ENCODE measurements at places on chromosomes 2 and 18. TPM values are rescaled to one million over a fixed set of nuclear protein-coding genes. Genes with fewer than 3 reads are reported as not detected.

- H3K36me3 ChIP-seq, result peaks cover 7% of the 10 kb centered on the region
- H3K27me3 ChIP-seq, result no peaks in the 10 kb centered on the region
- H3K4me1 ChIP-seq, result peaks cover 26% of the 10 kb centered on the region
- H3K27ac ChIP-seq, result peak overlapping the region; percentile 83
- H3K4me3 ChIP-seq, result no peak overlapping the region
Measured at GRCh38 chr2:191646163-191646902, 31.6 kb upstream of the NABP1 start.

GRCh38 chr2:55087936-55088335 is 37.7 kb upstream of the RTN4 start:
- no peaks in the 10 kb centered on the region for H3K36me3 ChIP-seq
- DNase-seq, result no peak
- peaks cover 12% of the 10 kb centered on the region for H3K4me1 ChIP-seq
- H3K27me3 ChIP-seq, result no peaks in the 10 kb centered on the region

The PPIG gene
- 64.7 TPM for total RNA-seq

GRCh38 chr18:13235421-13235831 is 16.9 kb downstream of the LDLRAD4 start:
- no peaks in the 10 kb centered on the region for H3K4me1 ChIP-seq
- no peak overlapping the region for H3K27ac ChIP-seq
- H3K4me3 ChIP-seq, result no peak overlapping the region

DNA sequence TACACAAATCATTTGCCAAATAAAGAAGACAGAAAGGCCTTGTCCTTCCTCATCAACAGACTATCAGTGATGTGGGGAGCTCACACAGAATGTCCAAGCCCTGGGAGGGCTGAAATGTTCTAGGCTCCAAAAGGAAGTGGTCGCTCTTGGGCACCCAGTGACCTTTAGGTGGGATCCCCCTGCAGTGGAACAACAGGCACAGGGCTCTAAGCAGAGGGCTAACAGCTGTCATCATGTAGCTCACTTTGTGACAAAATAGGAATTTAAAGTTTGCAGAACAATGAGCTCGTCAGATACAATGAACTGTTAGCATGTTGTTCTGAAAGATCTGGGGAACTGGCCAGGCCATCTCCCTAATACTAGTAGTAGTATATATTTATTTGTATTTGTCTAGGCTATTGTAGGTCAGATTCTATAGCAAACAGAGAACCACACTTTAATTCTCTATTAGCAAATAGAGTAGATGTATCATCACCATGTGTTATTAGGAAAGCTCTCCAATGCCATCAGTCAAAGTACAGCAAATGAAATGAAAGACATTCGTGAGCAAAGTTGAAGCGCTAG is 151.5 kb upstream of the MAP3K20 start:
- no peak overlapping the region for H3K4me3 ChIP-seq
- H3K27me3 ChIP-seq, result peaks cover 8% of the 10 kb centered on the region
- no peak overlapping the region for H3K27ac ChIP-seq
- no peaks in the 10 kb centered on the region for H3K36me3 ChIP-seq
- peaks cover 13% of the 10 kb centered on the region for H3K4me1 ChIP-seq
- no peak for DNase-seq

- H3K36me3 ChIP-seq, result peaks cover 23% of the 10 kb centered on the region
- H3K27me3 ChIP-seq, result no peaks in the 10 kb centered on the region
- no peak overlapping the region for H3K4me3 ChIP-seq
- H3K27ac ChIP-seq, result no peak overlapping the region
- peak; percentile 11 for DNase-seq
Measured at GRCh38 chr2:61091485-61091884, 25.8 kb downstream of the SANBR start.

GRCh38 chr2:186427970-186428369 is 58.1 kb upstream of the ZC3H15 start:
- peaks cover 10% of the 10 kb centered on the region for H3K4me1 ChIP-seq
- H3K27me3 ChIP-seq, result no peaks in the 10 kb centered on the region
- DNase-seq, result peak; percentile 10
- H3K4me3 ChIP-seq, result no peak overlapping the region
- H3K27ac ChIP-seq, result no peak overlapping the region

GRCh38 chr18:59987102-59987501 is 87.3 kb downstream of the PMAIP1 start:
- H3K27ac ChIP-seq, result no peak overlapping the region
- H3K27me3 ChIP-seq, result peaks cover 30% of the 10 kb centered on the region
- no peak overlapping the region for H3K4me3 ChIP-seq
- no peaks in the 10 kb centered on the region for H3K36me3 ChIP-seq
- DNase-seq, result no peak

GRCh38 chr18:35435401-35435800 is 58.3 kb upstream of the ZNF396 start:
- no peaks in the 10 kb centered on the region for H3K4me1 ChIP-seq
- H3K27me3 ChIP-seq, result no peaks in the 10 kb centered on the region
- no peak overlapping the region for H3K27ac ChIP-seq
- DNase-seq, result no peak
- no peak overlapping the region for H3K4me3 ChIP-seq

The SSB gene
- 98.0 TPM for total RNA-seq

DNA sequence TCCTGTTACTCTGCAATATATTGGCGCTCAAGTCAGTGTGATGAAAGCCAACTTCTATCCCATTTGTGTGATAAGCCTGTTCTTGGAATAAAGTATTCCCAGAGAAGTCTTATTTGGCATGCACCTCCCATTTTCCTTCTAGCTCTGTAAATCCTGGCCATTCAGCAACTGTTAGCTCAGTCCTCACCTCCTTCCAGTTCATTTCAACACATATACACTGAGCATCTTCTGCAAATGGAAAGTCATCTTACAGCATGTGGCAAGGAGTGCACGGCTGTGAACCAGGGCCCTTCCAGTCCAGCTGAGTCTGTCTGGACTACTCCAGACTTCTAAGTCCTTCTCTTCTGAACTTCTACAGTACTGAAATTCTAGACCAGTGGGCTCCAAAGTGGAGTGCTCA is 53.1 kb downstream of the SPATS2L start:
- DNase-seq, result no peak
- no peak overlapping the region for H3K4me3 ChIP-seq
- no peak overlapping the region for H3K27ac ChIP-seq
- H3K4me1 ChIP-seq, result peaks cover 6% of the 10 kb centered on the region
- H3K36me3 ChIP-seq, result no peaks in the 10 kb centered on the region

GRCh38 chr18:50280707-50281294 is 522 bp downstream of the MBD1 start:
- H3K4me1 ChIP-seq, result peaks cover 49% of the 10 kb centered on the region
- H3K4me3 ChIP-seq, result peak overlapping the region; percentile 96
- no peaks in the 10 kb centered on the region for H3K27me3 ChIP-seq

GRCh38 chr18:51754566-51754965 is 557.1 kb upstream of the MEX3C start:
- no peaks in the 10 kb centered on the region for H3K36me3 ChIP-seq
- H3K27me3 ChIP-seq, result peaks cover 53% of the 10 kb centered on the region
- DNase-seq, result no peak
- H3K4me3 ChIP-seq, result no peak overlapping the region

DNA sequence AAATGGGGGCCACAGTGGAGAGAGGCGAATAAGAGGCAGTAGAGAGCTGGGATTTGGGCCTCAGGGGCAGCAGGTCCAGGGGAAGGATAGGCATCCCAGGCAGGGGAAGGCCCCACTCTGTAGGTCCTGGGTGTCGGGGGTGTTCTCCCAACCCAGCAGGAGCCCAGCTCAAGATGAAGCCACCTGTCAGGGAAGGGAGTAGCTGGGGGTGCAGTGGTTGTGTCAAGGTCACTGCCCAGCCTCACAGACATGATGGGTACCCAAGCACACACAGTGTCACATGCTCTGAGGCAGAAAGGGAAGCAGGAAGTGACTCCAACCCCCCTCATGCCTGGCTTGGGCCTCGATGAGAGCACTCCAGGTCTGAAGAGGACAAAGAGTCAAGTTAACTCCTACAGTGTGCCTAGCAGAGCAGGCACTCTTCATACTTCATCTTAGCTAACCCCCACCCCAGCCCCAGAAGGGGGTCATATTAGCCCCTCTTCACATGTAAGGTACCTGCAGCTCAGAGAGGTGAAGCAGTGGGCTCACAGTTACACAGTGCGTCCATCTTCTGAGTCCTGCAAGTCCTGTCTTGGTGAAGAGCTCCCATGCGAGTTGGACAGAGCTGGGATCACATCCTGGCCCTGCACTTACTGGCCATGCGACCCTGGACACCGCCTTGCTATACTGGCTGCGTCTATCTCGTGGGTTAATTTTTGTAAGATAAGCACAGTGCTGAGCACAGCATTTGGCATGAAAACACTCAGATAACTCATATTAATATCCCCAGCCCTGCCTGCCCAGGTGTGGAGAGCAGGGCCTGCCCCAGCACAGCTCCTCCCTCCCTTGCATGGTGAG is 72.6 kb upstream of the DAPL1 start:
- DNase-seq, result no peak
- H3K36me3 ChIP-seq, result no peaks in the 10 kb centered on the region
- H3K4me3 ChIP-seq, result no peak overlapping the region
- peaks cover 16% of the 10 kb centered on the region for H3K4me1 ChIP-seq

- peak; percentile 72 for DNase-seq
- H3K36me3 ChIP-seq, result no peaks in the 10 kb centered on the region
- H3K4me3 ChIP-seq, result peak overlapping the region; percentile 71
- H3K4me1 ChIP-seq, result peaks cover 14% of the 10 kb centered on the region
Measured at GRCh38 chr18:70047931-70048603, 100.4 kb upstream of the CD226 start.

DNA sequence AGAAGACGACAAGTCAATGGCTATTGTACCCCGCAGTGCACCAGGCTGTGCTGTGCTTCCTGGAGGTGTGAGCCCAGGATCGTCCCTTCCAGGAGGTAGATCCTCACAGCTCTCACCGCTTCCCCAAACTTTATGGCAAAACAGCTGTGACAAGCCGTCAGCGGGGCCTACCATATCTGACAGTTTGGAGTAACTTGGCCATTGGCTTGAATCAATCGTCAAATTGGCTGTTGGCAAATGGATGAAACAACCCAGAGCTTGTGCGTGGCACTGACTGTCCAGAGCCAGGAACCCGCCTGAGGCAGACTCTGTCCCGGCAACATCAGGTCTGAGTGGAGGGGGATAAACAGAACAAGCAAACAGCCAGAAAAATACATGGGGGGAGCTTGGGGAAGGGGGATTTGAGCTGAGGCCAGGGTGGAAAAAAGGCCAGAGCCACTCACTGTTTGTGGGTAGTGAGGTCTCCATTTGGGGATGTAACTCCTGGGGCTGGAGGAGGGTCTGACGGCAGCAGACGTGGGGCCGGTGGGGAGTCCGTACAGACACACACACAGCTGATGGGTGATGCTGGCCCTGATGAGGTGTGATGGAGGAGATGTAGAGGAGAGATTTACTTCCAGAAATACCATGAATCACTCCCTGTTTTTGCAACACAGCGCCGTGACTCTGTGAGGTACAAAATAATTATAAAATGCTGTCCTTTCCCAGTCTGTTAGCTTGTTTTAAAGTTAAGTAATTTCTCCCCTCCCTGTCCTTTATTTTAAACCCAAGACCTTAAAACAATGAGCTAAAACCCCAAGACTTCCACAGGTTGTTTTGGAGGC is 174.8 kb downstream of the TWIST2 start:
- peaks cover 10% of the 10 kb centered on the region for H3K27me3 ChIP-seq
- no peak overlapping the region for H3K4me3 ChIP-seq
- H3K36me3 ChIP-seq, result no peaks in the 10 kb centered on the region
- DNase-seq, result no peak
- peaks cover 6% of the 10 kb centered on the region for H3K4me1 ChIP-seq

DNA sequence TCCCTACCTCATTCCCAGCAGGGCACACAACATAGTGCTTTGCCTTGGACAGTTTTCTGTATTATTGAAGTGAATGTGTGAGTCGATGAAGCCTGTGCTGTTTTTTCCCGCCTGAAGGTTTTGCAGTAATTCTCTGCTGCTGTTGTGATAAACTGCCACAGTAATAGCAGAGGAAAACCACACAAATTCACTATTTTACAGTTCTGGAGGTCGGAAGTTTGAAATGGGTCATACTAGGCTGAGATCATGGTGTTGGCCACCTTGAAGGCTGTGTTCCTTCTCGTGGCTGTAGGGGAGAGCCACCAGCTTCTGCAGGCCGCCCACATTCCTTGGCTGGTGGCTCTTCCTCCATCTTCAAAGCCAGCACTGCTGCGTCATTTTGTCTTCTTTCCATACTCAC is 678 bp upstream of the SLC16A14 start:
- H3K27me3 ChIP-seq, result no peaks in the 10 kb centered on the region
- H3K4me1 ChIP-seq, result peaks cover 9% of the 10 kb centered on the region
- peak overlapping the region; percentile 72 for H3K4me3 ChIP-seq
- no peak for DNase-seq
- H3K27ac ChIP-seq, result no peak overlapping the region

- no peak for DNase-seq
- no peak overlapping the region for H3K27ac ChIP-seq
- no peaks in the 10 kb centered on the region for H3K4me1 ChIP-seq
- H3K27me3 ChIP-seq, result no peaks in the 10 kb centered on the region
- H3K36me3 ChIP-seq, result no peaks in the 10 kb centered on the region
Measured at GRCh38 chr2:65831509-65831908, 399.1 kb upstream of the SPRED2 start.

- no peak overlapping the region for H3K4me3 ChIP-seq
- no peaks in the 10 kb centered on the region for H3K36me3 ChIP-seq
- peak; percentile 64 for DNase-seq
- H3K27me3 ChIP-seq, result no peaks in the 10 kb centered on the region
Measured at GRCh38 chr2:24620936-24621335, 129.9 kb downstream of the NCOA1 start.

The HOXD11 gene
- total RNA-seq, result not detected

DNA sequence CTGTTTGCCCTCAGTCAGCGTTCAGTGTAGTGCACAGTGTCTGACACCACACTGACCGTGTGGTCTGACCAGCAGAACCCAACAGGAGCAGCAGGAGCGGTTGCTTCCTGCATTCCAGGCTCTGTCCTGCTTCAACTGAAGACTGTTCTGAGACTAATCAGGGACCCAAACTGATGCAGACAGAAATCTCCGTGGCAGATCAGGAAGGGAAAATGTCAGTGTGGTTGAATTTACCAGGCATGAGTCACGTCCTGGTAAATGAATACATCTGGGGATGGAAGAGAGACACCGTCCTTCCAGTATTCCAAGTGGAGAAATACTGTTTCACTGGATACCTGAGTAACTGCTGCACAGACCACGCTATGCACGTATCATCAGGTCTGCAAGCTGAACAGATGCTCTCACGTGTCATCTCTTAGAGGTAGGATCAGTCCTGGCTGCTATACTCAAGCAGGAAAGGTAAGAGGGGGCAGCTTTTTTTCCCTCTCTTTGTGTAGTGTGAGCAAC is 223.6 kb upstream of the EPAS1 start:
- peak; percentile 77 for DNase-seq
- peaks cover 19% of the 10 kb centered on the region for H3K4me1 ChIP-seq
- H3K36me3 ChIP-seq, result no peaks in the 10 kb centered on the region
- H3K4me3 ChIP-seq, result no peak overlapping the region
- no peaks in the 10 kb centered on the region for H3K27me3 ChIP-seq

The DIPK1C gene
- total RNA-seq, result not detected

DNA sequence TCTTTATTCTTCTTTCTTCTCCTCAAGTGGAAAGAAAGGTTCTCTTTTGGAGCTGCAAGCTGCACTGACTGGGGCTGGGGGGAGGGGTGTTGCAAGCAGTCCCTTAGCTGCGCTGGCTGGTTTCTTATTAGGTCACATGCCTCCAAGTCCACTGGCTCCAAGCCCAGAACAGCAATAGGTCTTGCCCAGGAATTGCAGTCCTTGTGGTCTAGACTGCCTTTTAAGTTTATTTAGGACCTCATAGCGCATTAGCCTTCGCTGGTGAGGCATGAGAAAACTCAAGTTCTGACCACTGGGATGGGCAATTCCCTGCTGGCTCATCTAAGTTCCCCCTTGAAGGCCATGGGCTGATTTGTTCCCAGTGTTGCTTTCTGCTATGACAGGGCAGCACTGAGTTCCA is 138.6 kb upstream of the SCN7A start:
- H3K27ac ChIP-seq, result no peak overlapping the region
- peak; percentile 90 for DNase-seq
- H3K27me3 ChIP-seq, result no peaks in the 10 kb centered on the region
- no peaks in the 10 kb centered on the region for H3K36me3 ChIP-seq

Data from MCF 10A (cell line).